ENCODE measurements at places on chromosomes 6 and 20.

- DNase-seq: no peak
Observed at GRCh38 chr6:170367241-170367640, 60.7 kb downstream of the FAM120B start.

- DNase-seq: no peak
Observed at GRCh38 chr20:63072231-63072791, 65.5 kb upstream of the BHLHE23 start.

DNA sequence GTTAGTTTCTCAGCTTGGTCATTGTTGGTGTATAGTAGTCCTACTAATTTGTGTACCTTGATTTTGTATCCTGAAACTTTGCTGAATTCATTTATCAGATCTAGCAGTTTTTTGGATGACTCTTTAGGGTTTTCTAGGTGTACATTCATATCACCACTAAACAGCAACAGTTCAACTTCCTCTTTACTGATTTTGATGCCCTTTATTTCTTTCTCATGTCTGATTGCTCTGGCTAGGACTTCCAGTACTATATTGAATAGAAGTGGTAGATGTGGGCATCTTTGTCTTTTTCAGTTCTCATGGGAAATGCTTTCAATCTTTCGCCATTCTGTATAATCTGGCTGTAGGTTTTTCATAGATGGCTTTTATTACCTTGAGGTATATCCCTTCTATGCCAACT, 61.3 kb upstream of the HEY2 start:
- no peak for DNase-seq

- peak; percentile 80 for DNase-seq
Observed at GRCh38 chr6:37566111-37566949, 66.6 kb upstream of the CCDC167 start.

DNA sequence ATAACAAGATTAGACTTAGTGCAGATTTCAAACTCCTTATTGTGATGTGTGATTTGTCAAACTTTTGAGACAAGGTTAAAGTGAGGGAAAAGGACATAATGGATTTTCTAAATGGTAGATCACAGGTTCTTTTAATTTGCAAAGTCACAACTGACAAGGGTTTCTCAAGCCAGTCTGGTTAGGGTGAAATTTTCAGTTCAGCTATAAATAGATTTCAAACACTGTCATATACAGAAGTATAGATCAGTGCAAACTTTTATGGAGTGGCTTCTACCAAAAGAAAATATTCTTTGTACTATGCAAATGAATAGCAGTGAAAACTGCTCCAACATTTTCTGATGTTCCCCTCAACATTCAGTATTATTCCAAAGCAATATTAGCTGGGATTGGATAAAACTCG, 337.1 kb upstream of the MAN1A1 start:
- DNase-seq: no peak

GRCh38 chr6:17182961-17183360, 81.1 kb downstream of the STMND1 start:
- DNase-seq: no peak

GRCh38 chr6:41636833-41637193, 1.5 kb upstream of the MDFI start:
- DNase-seq: no peak

DNA sequence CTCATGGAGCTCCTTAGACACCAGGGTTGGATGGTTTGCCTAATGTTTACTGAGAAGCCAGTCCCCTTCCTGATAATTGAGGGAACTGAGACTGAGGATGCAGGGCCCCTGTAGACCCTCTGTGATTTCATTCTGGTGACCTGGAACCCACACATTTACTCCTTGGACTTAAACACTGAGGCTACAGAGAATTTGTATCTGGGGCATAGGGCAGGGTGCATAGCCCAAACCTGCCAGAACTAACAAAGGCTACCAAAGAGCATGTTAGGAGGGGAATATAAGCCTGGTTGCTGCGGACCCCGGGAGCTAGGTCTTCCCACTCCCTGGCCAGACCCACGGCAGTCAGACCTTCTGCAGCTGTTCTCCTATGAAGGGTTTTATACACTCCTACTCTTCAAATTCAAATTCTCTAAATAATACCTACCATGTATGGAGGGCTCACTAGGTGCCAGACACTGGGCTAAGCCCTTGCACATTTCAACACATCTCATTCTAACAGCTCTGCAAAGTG, 19.7 kb downstream of the DAAM2 start:
- DNase-seq: no peak

- no peak for DNase-seq
Observed at GRCh38 chr6:168851460-168852375, 401.9 kb downstream of the THBS2 start.

- DNase-seq: no peak
Observed at GRCh38 chr6:158609455-158610155, 34.9 kb downstream of the DYNLT1 start.

- DNase-seq: no peak
Observed at GRCh38 chr6:165605182-165605875, 57.7 kb downstream of the PDE10A start.

GRCh38 chr6:155215906-155216305, 47.9 kb upstream of the CLDN20 start:
- no peak for DNase-seq

DNA sequence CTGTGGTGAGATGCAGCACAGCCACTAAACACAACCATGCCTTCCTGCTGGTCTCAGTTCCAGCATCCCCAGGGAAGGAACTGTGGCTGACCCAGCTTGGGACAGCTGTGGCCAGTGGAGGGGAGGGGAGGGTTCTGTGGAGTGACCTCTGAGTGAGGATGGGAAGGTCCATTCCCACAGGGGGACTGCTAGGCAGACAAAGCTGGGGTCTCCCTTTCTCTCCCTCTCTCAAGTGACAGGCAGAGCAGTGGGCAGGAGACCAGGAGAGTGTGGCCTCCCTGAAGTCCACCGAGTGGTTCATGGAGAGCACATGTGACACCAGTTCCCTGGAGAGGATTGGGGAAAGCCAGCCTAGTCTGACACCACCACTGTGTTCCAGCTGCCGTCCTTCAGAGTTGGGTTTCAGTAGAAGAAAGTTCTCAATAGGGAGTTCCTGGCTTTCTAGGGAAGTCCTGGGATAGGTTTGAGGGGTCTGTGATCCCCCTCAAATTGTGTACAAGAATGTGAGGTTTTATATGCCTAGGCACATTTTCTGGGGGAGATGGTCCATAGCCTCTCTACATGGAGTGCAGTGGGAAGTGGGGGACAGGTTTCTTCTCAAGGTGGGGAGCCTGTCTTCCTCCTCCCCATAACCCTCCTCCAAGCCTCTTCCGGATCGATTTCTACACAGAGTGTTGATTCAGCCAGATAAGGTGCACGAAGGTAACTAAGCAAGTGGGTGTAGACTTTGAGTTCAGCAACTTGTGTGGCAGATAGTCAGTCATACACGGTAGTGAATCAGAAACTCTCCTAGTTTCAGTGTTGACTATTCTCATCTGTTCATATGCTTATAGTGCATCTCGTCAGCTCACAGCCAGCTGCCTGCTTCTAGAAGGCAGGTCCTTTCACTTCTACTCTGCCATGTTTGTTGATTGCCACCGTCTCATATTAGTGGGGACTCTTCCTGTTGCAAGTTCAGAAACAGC, 18.9 kb downstream of the MANBAL start:
- DNase-seq: no peak

DNA sequence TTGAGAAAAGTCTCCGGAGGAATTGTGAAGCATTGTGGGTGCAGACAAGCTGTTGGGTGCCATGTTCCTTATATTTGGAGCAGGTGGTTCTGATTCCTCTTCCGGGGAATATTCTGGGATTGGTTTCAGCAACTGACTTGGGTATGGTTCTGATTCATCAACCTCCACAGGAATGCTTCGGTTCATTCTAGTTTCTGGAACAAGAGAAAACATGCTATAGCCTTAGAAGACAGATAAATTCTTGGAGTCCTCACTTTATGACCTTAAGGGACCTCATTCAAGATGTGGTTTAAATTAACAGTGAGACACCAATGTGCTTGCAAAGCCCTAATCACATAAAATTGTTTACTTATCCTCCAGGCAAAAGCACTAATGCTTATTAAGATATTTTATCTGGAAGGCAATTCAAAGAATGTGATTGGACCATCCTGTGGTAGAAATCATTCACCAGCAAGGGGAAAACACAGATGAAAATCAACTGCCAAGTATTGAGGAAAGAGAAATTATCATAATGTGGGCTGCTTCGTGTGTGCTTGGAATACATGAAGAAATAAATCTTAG, 13.7 kb downstream of the TRAF3IP2 start:
- DNase-seq: no peak

DNA sequence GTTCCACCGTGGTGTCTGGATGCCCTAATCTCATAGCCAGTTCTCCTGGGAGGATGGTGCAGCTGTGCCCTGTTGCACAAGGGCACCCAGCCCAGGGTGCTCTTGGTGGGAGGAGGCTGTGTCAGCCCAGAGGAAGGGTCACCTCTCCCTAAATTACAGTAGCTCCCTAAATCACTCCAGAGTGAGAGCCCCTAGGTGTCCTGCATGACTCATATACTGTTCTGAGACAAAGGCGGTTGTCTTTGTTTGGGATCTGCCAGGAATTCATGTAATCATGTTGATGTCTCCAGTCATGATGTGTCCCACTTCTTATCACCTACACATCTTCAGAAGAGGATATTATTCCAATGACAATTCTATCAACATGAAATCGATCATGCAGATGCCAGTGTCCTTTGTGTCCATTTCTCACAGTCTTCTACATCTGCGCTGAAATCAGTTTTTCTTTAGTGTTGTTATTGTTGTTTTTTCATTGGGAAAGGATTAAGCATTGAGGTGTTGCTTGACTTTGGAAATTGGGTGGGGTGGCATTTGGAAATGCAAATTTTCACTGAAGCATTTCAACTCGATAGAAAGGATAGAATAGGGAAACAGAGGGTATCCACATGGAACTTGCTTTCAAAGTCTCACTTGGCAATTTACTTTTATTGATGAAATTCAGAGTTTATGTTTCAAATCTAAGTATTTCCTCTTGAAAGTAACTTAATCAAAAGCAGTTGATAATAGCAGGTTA, 19.5 kb downstream of the PERP start:
- DNase-seq: no peak

Measured in CD8-positive, alpha-beta T cell (primary cell).